ENCODE measurements at places on chromosomes 16 and 17.

DNA sequence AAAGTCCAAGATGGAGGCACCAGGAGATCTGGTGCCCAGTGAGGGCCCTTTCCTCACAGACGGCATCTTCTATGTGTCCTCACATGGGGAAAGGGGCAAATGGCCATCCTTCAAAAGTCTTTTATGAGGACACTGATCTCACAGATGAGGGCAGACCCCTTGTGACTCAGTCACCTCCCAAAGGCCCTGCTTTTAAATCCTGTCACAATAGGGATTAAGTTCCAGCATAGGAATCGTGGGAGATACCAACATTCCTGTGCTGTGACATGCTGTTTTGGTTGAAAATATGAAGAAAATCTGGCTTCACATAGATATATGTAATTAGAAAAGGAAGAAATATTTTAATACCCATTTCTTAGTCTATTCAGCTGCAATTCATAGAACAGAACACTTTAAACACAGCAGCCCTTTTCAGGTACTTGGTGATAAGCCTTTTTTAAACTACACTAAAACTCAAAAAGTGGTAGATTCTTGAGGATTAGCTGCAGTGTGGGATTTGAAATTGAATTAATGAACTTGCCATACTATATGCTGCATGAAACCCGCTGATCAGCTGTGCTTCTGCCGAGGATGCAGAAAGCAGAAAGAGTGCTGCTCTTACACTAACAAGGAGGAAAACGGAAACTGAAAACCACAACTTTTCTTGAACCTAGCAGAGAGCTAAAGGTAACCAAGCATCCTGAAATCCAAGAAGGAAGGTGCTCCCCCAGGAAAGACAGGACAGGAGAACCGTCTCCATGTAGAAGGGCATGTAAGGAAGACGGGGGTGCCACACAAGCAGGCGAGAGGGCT lies 32.7 kb downstream of the VPS53 start:
- DNase-seq, result peak; percentile 57

- peak; percentile 35 for DNase-seq
Measured at GRCh38 chr17:2123375-2124251, 68.7 kb downstream of the HIC1 start.

- DNase-seq, result no peak
Measured at GRCh38 chr17:38613981-38614779, 8.4 kb upstream of the SRCIN1 start.

DNA sequence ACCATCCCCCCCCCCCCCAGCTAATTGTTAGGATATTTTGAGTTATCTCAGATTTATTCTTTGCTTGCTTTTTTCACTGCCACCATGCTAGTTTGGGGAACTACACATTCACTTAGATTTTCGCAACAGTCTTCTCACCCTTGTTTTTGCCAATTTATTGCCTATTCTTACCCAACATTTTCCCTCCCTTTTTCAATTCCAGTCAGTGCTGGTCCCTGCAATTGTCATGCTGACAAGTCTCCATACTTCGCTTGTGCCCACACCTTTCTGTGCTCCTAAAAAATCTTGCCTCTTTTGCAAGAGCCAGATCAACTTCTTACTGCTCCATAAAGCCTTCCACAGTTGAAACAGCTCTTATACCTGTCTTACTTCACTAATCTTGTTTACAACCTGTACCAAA lies 16.3 kb downstream of the TNRC6A start:
- DNase-seq, result no peak

- no peak for DNase-seq
Measured at GRCh38 chr16:18041864-18042834, 294.4 kb downstream of the NPIPA8 start.

- no peak for DNase-seq
Measured at GRCh38 chr17:68820825-68821481, 134.2 kb downstream of the ABCA8 start.

DNA sequence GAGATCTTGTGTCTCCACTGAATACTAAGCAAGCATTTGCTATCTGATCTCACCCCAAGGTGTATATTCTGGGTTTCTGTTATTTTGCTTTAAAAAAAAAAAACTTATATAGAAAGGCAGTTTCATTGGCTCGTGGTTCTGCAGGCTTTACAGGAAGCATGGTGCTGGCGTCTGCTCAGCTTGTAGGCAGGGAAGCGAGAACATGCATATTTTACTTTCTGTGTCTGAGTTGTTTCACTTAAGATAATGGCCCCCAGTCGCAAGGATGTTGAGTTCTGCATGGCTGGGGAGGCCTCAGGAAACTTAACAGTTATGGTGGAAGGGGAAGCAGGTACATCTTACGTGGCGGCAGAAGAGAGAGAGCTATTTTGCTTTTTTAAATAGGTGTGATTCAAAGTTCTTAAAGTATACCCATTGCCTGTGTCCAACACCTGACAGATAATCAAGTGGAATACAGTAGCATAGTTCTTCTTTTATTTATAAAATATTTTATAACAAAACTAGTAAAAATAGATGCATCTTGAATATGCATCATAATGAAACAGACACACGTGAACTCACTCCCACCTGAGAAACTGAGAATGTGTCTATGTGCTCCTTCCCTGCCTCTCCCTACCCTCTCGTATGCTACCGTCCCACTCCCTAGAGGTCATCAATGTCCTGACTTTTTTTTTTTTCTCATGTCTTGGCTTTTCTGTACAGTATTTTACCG lies 15.4 kb upstream of the ARHGAP17 start:
- DNase-seq, result no peak

GRCh38 chr17:67297454-67297960 lies 52.5 kb upstream of the HELZ start:
- no peak for DNase-seq

- no peak for DNase-seq
Measured at GRCh38 chr16:24098896-24099295, 157.2 kb upstream of the CACNG3 start.
